ENCODE measurements at places on chromosomes 3 and 15.

- no peak for DNase-seq
Observed at GRCh38 chr15:49415638-49416037, 7.4 kb upstream of the FGF7 start.

DNA sequence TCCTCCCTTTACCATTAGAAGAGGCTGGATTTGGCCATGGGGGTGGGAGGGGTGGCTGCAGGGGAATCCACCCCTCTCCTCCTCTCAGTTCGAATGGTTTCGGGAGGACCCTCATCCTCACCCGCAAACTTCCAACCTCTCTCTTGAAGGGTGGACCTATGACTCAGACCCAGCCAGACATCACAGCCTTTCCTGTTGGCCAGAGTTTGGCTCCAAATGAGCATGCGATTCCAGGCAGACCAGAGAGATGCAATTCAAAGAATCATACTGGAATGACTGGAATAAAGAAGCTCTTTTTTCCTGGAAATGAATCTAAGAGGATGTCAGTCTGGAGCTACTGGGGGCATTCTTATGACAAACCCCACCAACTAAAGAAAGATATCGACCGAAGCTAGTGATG lies 516.7 kb upstream of the MDFIC2 start:
- no peak for DNase-seq

DNA sequence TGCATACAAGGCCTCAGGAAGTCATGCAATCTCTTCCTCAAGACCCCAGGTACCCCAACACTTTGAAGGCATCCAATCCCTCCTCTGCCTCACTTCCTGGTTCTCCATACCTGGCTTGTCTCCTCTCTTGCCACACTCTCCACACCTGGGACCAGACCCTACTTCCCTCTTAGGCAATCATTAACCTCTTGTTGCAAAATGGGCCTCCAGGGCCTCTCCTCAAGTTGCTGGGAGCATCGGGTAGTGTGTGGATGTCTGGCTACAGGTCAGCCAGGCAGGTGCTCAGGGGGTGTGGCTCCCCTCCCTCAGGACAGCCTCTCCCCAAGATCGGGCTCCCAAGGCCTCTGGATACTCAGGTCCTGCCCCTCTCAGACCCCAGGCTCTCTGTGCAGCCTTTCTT lies 8.6 kb downstream of the PLA2G4E start:
- no peak for DNase-seq

DNA sequence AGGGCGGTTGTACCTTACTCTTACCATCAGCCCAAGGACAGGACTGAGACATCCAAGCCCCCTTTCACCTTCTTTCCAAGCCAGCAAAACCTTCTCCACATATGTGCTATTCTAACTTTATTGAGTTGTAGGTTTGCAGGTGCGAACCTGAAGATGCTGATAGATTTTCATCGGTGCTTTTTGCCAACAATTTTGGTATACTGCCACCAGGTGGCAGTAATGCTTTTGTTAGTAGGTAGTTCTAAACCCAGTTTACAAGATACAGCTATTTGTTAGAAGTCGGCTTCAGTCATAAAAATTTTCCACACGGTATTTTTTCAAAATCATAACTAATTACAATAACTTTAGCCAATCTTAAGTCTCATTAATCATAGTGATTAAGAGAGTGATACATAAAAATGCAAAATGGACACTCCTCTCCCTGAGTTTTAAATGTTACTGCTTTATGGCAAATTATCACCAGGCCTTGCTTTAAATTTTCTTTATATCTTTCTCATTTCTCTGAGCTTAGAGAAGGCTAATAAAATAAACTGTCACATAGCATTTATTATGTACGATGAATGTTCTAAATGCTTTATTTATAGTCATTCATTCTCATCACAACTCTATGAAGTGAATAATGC lies 636 bp downstream of the TBC1D21 start:
- DNase-seq = no peak
